ENCODE measurements at places on chromosomes 13 and 19.
A peak's percentile ranks its signal among the peaks of the same experiment; 100 is the strongest.

DNA sequence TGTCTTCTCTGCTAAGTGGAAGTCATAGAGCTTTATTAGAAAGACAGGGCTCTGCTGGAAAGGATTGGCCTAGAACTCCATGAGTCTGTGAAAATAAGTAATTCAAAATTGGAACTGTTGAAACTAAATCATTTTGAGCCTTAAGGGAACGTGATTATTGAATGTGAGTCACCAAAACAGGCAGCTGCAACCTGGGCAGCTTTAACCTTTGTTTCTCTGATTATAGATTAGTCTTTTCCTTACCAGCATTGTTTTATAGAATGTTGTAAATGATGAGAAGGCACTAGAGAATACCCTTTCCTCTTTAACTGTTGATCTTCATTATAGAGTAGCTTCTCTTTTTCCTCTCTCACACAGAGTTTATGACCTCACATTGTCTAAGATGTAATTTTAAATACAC is 638.8 kb upstream of the SLITRK6 start:
- H3K36me3 ChIP-seq, result no peaks in the 10 kb centered on the region
- H3K27ac ChIP-seq, result no peak overlapping the region
- no peaks in the 10 kb centered on the region for H3K27me3 ChIP-seq
- DNase-seq, result no peak

DNA sequence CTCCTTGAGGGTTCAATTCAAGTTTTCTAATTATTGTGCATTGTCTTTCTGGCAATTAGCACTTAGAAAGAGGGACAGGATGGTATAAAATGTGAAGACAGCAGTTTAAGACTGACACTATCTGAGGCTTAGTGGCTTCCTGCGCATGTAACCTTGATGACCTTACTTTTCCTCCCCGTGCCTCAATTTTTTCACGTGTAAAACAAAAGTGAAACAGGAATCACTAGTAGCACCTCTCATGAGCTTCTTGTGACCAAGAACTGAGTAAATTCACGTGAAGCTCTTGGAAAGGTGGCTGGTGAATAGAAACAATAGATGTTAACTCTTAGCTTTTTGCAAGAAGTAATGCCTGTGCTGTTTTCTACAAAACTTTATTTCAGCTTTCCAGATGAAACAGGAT is 233.9 kb downstream of the LMO7 start:
- H3K4me3 ChIP-seq, result no peak overlapping the region
- H3K27me3 ChIP-seq, result no peaks in the 10 kb centered on the region
- H3K27ac ChIP-seq, result no peak overlapping the region
- no peak for DNase-seq

DNA sequence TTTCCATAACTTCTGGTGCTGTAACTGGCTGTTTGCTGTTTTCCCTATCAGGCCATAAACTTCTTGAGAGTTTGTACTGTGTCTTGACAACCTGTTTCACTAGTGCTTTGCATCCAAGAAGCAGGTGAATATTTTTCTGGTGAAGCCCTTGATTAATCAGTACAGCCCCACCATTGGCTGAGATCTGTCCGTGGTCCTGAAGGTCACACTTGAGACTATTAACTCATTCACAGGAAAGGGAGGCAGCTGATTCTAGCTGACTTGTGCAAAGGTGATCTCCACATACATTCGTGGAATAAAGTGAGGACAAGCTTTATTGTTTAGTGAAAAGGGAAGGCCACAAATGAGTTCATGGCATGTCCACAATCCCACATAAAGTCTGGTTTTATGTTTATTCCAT is 61.4 kb upstream of the ZNF835 start:
- H3K27ac ChIP-seq, result no peak overlapping the region
- H3K36me3 ChIP-seq, result no peaks in the 10 kb centered on the region
- DNase-seq, result peak; percentile 29
- H3K4me1 ChIP-seq, result no peaks in the 10 kb centered on the region
- H3K27me3 ChIP-seq, result no peaks in the 10 kb centered on the region
- no peak overlapping the region for H3K4me3 ChIP-seq

DNA sequence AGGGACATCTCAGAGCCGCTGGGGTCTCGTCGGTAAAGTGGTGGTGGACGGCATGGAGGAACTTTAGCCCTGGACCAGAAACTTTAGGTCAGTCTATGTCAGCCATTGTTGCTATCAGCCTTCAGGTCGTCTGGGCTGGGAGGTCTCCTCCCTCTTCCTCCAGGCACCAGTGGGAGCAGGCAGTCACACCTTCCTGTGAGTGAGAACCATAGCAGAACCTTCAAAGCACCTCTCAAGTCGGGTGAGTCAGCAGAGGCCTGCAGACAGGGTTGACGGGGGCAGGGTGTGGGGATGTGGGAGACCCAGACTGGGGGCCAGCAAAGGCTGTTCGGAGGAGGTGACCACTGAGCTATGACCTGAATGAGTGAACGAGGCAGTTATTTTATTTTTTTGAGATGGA is 15.4 kb upstream of the SBNO2 start:
- H3K27me3 ChIP-seq, result no peaks in the 10 kb centered on the region
- H3K4me1 ChIP-seq, result no peaks in the 10 kb centered on the region
- no peak overlapping the region for H3K4me3 ChIP-seq
- peak overlapping the region; percentile 62 for H3K27ac ChIP-seq
- no peak for DNase-seq
- no peaks in the 10 kb centered on the region for H3K36me3 ChIP-seq

GRCh38 chr13:111640476-111640875 is 320.0 kb downstream of the TEX29 start:
- H3K36me3 ChIP-seq, result no peaks in the 10 kb centered on the region
- H3K27me3 ChIP-seq, result no peaks in the 10 kb centered on the region
- H3K4me1 ChIP-seq, result no peaks in the 10 kb centered on the region
- H3K27ac ChIP-seq, result no peak overlapping the region
- no peak overlapping the region for H3K4me3 ChIP-seq
- no peak for DNase-seq

DNA sequence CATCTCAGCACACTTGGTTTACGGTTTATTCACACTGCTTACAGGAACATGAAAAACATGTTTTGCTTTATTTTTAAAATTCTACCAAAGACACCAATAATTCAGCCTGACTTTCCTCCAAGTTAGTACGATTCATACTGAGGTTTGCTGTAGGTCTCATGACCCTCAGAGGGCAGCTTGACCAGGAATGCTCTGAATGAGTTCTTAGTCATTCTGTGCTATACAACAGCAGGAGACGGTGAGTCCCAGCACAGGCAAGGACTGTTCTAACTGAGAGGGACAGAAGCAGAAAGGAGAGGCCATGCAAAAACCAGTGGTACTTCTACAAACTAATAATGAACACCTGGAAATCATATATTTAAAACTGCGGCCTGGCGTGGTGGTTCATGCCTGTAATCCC is 6.4 kb downstream of the GRTP1 start:
- H3K4me1 ChIP-seq, result no peaks in the 10 kb centered on the region
- no peak for DNase-seq
- H3K27me3 ChIP-seq, result no peaks in the 10 kb centered on the region
- H3K36me3 ChIP-seq, result no peaks in the 10 kb centered on the region
- H3K4me3 ChIP-seq, result no peak overlapping the region
- no peak overlapping the region for H3K27ac ChIP-seq

- no peaks in the 10 kb centered on the region for H3K4me1 ChIP-seq
- H3K4me3 ChIP-seq, result no peak overlapping the region
- no peaks in the 10 kb centered on the region for H3K36me3 ChIP-seq
- no peak for DNase-seq
- no peaks in the 10 kb centered on the region for H3K27me3 ChIP-seq
Observed at GRCh38 chr13:79477968-79478367, 3.0 kb upstream of the NDFIP2 start.

GRCh38 chr19:49567861-49568441 is 12.4 kb downstream of the NOSIP start:
- H3K36me3 ChIP-seq, result no peaks in the 10 kb centered on the region
- peak overlapping the region; percentile 12 for H3K27ac ChIP-seq
- no peak for DNase-seq
- H3K4me3 ChIP-seq, result no peak overlapping the region
- H3K27me3 ChIP-seq, result no peaks in the 10 kb centered on the region

Measured in lung (tissue), 17 donors.